Stimulated activated CD8-positive, alpha-beta memory T cell treated with anti-CD3 and anti-CD28 coated beads, Interleukin-7, amount 100 ng/mL, for 1 hour (primary cell): ENCODE measurements at places on chromosomes 7 and 10.

GRCh38 chr7:66732439-66732838 is 8.1 kb upstream of the RABGEF1 start:
- no peak for DNase-seq

GRCh38 chr10:129033790-129034272 is 433.2 kb upstream of the MGMT start:
- DNase-seq = no peak

DNA sequence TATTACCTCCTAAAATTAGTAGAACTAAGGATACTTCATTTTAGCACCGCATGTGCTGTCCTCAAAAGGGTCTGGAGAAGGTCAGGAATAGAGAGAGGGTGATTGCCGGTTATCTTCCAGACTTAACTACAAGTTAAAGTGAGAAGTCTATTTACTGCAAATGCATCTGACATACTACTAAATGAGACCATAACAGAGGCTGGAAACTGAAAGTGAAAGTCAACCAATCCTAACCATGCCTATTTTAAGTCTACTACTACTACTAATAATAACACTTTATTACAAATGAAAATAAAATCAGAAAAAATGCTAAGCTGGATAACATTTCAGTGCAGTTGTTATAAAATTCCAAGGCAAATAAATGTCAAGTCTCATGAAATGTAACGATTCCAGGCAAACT is 244.7 kb downstream of the KIF20B start:
- no peak for DNase-seq

DNA sequence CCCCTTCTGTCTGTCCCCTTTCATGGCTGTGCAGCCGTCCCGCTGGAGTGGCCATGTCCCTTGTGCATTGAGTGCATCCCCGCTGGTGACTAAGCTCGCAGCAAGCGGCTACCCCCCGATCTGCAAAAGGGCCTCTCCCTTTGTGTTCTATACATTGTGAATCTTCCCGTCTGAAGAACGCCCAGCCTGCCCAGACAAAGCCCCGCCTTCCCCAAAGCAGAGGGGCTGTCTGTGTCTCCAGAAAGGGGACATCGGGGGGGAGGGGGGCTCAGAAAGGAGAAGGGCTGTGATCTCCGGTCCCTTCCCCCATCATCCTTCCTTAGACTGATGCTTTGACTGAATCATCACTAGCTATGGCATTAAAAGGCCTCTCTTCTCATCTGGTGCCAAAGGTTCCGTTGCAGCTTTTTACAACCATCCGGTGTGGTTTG is 11.9 kb downstream of the NPTX2 start:
- no peak for DNase-seq

- no peak for DNase-seq
These were observed 303.5 kb downstream of the OTUD1 start for GRCh38 chr10:23742368-23742767.

DNA sequence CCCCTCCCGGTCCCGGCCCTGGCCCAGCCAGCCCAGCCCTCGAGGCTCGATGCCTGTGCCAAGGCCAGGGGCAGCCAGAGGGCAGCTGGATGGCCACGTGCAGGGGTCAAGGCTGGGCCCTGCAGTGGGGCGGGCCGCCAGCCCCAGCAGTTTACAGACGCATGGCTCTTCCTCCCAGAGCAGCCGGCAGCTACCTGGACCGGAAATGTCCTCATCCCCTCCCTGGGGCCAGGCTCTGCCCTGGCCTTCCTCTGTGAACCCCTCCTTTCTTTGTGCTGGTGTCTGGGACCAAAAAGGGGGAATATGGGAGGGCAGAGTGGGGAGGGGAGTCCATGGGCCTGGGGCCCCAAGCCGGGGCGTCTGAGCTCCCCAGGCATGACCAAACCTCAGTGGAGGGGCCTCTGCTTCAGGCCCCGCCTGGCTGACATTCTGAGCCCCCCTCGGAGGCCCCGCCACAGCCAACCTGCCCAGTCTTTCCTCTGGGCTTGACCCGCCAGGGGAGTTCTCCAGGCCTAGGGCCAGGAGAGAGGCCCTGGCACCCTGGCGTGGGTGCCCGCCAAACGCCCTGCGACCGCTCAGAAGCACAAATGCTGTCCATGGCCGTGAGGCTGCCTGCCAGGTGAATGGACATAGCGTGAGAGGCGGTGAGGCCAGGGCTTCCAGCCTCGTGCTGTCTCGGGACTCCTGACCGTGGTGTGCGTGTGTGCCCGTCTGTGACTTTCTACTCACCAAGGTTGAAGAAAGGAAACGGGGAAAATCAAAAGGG is 24.7 kb upstream of the AMZ1 start:
- DNase-seq = no peak

GRCh38 chr7:22944510-22944909 is 69.4 kb downstream of the HYCC1 start:
- no peak for DNase-seq

DNA sequence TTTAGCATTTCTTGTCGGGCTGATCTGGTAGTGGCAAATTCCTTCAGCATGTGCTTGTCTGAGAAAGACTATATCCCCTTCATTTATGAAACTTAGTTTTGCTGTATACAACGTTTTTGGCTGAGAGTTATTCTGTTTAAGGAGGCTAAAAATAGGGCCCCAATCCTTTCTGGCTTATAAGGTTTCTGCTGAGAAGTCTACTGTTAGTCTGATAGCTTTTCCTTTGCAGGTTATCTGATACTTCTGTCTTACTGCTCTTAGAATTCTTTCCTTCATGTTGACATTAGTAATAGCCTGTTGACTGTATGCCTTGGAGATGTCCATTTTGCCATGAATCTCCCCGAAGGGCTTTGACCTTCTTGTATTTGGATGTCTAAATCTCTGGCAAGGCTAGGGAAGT is 9.9 kb downstream of the CASP7 start:
- DNase-seq = no peak

DNA sequence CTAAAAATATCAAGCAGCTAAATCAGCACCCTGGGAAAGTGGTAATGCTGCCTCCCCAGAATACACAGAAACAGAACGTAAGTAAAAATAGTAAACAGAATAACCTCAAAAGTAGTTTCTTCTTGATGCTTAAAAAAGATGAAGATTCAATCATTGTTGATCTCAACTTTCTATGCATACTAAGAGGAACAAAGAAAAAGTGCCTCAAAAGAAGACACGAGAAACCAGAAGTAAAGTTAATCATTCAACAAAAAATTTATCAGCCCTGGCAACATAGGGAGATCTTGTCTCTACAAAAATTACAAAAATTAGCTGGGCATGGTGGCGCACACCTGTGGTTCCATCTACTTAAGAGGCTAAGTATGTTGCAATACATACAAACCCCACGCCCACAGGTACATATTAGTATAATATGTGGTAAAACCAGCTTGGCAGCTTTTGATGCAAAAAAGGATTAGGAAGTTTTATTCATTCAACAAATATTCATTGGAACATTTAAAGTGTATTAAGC is 153.7 kb downstream of the NRBF2 start:
- DNase-seq = no peak

DNA sequence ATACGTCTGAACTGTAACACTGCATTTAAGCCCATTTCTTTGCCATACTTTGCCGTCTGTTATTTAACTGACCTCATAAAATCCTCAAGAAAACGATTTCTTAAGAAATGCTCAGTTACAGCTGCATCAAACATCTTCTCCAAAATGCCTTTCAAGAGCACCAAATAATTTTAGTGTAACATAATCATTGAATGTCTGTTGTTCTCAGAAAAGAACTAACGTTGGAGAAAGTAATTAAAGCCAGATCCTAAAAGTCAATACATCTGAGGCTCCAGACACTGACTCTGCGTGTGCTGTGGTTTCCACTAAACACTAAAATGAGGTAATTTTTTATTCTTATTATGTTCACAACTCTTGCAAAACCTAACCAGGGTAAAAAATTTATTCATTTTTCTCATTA is 63.7 kb upstream of the LRRC17 start:
- no peak for DNase-seq

- no peak for DNase-seq
These were observed 114.5 kb downstream of the HIP1 start for GRCh38 chr7:75624134-75624832.

- no peak for DNase-seq
These were observed 45.5 kb upstream of the SLC29A4 start for GRCh38 chr7:5237286-5237685.

DNA sequence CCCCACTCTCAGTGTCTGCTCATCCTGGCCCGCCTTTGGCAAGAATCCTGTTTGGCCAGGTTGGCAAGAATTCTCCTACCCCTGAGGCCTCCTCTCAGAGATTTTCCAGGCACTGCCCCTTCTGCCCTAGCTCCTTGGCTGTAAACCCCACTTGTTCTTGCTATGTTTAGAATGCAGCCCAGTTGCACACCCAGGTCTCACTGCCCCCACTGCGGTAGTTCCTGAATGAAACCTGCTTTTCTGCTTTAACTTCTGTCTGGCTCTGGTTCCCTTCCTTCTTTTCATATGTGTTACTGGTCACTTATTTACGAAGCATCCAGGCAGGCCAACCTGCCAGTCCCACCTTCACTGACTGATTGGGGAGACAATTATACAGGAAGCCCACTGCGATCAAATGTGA is 576.9 kb downstream of the GLRX3 start:
- DNase-seq = no peak

GRCh38 chr10:111338805-111339204 is 262.0 kb downstream of the ADRA2A start:
- DNase-seq = no peak

DNA sequence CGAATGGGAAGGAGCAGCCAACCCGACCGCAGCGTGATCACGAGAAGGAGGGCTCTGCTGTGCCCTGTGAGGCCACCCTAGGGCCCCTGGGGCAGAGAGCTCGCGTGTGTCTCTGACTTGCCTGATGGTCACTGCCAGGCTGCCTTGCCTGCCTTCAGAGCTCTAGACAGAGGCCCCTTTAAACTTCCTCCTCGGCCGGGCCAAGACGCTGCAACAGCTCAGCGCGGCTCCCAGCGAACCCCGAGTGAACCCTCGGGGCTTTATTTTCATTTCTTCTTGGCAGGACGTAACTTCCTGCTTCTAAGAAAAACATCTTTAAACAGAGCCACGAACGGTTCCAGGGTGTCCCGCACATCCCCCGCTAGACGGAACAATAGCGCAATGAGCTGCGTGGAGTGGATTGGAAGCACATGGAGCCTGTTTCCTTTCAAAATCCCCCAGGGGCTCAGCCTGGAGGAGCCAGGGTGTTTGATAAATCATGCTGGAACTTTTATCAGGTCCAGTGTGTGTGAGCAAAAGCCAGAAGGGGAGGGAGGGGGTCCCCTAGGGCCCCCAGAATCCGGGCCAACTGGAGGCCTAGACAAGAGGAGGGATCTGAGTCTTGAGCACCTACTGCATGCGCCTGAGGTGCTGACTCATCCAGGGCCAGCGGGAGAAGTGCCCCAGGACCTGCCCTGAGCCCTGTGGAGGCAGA is 134.1 kb upstream of the GDF10 start:
- no peak for DNase-seq

- no peak for DNase-seq
These were observed 959 bp upstream of the FAM107B start for GRCh38 chr10:14775656-14776055.

GRCh38 chr7:5657901-5658300 is 123.6 kb downstream of the RNF216 start:
- DNase-seq = no peak

- peak; percentile 63 for DNase-seq
These were observed 99.9 kb downstream of the CUBN start for GRCh38 chr10:17029581-17030271.

DNA sequence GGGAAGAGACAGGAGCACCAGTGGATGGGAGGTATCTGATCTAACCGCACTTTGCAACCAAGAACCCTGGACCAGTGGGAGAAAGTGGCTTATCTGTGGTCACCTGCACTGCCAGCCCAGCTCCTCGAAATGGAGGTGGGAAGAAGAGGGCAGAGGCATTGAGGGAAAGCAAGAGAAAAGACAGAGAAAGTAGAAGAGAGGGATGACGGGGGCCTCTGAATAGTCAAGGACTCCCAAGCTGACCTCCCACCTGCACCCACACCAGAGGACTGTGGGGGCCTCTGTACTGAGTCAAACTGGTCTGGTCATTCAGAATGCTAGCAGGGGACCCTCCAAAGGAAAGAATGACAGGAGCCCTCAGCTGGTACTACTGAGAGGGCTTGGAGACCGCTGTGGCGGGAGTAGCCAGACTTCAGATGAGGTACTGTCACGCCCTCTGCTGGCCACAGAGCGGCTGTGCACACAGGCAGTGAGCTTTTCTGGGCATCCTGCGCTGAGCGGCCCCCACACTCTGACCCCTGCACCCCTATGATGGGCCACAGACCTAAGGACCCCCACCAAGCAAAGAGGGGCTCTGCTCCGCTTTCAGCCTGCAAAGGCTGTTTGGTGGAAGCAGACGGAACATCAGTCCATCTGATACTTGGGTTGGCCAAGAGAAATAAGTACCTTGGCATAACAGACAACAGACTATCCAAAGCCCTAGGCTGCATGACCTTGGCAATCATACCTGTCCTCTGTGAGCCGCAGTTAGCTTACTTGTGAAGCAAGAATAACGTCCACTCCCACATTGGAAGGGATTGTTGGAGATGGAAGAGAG is 112.9 kb downstream of the COL13A1 start:
- peak; percentile 19 for DNase-seq

GRCh38 chr10:96299383-96299782 is 4.9 kb upstream of the DNTT start:
- no peak for DNase-seq

DNA sequence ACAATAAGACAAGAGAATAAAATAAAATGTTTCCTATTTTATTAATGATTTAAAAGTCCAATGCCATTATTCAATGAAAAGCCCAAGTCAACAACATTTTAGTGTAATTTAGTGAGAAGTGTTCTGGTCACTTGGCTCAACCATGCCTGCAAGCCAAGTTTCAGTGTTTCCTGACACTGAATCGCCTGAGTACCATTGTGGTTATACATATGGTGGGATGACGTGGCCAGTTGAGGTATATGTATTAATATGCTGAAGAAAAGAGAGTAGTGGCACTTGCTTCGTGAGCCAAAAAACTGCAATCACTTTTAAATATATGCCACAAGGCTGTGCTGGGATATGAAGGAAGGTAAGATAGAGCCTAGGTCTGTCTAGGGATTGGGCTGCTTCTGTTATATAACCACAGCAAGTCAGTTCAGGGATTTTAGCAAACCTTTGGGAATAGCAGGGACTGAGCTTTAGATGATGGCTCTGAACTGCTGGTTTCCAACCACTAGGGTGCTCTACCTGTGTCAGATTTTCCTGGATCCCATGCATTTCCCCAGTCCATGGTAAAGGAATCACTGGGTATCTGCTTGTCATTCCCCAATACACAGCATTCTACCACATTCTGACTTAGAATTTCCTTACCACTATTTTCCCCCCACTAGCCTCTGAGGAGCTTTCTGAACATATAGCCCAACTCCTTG is 214.0 kb upstream of the PRPS1L1 start:
- no peak for DNase-seq

GRCh38 chr10:108957681-108958080 is 965.6 kb downstream of the XPNPEP1 start:
- no peak for DNase-seq
